ENCODE measurements at places on chromosomes 7 and 10.

GRCh38 chr7:114852293-114852692 is 69.6 kb upstream of the MDFIC start:
- DNase-seq = no peak

- no peak for DNase-seq
Observed at GRCh38 chr10:62333988-62334682, 40.0 kb upstream of the ZNF365 start.

DNA sequence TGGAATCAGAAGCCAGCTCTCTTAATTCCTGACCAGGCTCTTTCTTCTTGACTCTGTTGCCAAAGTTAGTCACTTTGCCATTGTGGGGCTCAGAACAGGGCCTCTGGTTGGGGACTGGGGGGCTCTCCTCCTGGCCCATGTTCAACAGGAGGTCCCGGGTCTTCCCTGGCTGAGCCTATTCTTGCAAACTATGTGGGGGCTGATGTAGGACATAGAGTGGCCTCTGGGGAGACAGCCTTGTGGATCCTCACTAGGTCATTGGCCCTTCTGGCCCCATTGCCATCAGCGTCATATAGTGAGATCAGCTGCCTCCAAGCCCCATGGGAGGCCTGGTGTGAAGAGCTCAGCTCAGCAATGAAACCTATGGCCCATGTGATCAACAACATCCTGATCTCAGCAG is 77.6 kb upstream of the LEP start:
- no peak for DNase-seq

DNA sequence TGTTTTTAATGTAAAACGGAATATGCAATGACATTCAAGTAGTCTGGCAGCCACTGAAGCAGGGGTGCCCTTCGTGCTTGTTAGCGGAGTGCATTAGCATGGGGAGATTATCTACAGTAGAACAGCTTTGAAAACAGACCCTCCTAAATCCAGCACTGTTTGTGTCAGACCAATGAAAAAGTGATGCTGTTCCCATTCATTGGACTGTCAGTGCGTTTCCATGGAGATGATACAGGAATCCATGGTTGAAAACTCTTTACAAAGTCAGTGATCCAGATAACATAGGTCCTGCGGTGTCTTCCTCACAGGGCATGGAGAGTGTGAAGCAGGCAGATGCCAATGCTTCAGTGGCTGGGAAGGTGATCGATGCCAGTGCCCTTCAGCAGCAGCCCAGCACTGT is 73.6 kb downstream of the ITGB8 start:
- no peak for DNase-seq

GRCh38 chr10:12200850-12201249 is 4.9 kb downstream of the CDC123 start:
- no peak for DNase-seq

DNA sequence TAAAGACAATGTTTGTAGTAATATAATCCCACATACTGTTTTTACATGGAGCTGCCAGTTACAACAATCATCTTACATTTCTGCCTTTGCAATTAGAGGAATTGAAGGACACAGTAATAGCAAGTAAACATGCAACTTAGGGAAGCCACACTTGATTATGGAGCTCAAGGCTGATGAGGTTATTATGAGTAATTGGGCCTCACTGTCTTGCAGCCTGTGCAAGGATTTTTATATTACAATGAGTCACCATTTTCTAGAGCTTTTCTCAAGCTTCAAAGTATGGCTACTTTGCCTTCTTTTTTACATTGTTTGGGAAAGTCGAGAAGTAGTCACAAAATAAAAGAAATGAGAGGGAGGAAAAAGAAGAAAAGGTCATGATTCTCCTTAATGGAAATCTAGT is 226.4 kb downstream of the KIAA1217 start:
- DNase-seq = no peak

DNA sequence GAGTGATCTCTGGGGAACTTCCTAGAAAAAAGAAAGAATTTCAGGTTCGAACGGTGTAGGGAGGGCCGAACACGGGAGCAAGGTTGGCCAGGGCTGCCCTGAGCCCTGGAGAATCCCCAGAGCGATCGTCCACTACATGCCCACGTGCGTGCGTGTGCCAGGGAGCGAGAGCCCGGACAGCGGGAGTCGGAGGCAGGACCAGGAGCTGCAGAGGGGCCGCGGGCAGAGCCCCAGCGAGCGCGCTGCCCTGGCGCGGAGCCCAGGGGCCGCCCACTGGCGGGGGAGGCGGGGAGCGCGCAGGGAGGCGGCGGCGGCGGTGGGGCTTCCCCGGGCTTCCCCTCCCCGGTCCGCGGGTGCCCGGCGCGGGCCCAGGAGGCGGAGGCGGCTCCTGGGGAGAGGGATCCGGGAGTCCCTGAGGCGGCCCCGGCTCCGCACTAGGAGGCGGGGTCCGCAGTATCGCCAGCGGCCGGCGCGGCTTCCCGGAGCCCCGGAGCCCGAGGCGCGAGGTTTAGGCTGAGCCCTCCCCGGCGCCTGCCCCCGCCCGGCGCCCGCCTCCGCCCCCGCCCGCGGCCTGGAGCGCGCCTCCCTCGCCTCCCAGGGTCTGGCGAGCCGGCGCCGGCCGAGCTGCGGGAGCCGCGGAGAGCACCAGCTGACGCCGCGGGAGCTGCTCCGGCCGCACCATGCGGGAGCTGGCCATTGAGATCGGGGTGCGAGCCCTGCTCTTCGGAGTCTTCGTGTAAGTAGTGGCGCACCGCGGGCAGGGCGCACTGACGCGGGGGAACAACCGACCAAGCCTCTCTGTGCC is at the start of gene PLPP4:
PLPP4 (plus strand) TSS at position 602 of the 805 bp plus-strand sequence; CDS start at position 681, 79 bp downstream.
- DNase-seq = no peak

- DNase-seq = no peak
Observed at GRCh38 chr7:105791926-105792325, 84.5 kb downstream of the ATXN7L1 start.

- no peak for DNase-seq
Observed at GRCh38 chr10:35561715-35562114, 43.4 kb upstream of the GJD4 start.

- DNase-seq = no peak
Observed at GRCh38 chr7:95840953-95841950, 68.9 kb downstream of the DYNC1I1 start.

GRCh38 chr10:57362811-57363210 is 904.9 kb downstream of the IPMK start:
- DNase-seq = no peak

- no peak for DNase-seq
Observed at GRCh38 chr7:1586126-1586826, 16.4 kb upstream of the PSMG3 start.

- DNase-seq = no peak
Observed at GRCh38 chr10:19920075-19920726, 104.0 kb downstream of the PLXDC2 start.

GRCh38 chr7:82699773-82700186 is 256.2 kb upstream of the CACNA2D1 start:
- peak; percentile 41 for DNase-seq

DNA sequence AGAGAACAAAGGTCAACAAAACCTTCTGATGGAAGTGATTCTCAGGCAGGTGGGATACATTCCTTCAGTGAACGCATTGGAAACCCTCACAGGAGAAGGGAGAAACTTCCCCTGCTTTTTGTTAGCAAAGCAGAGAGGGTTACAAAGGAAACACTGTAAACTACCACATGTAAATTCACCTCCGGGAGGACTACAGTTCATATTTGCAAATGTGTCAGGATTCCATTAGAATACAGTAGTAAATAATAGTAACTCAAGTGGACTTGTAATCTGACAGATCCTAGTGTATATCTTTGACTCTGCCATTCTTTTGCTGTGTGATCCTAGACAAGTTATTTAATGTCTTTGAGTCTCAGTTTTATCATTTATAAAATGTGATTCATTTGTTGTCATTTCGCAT is 504.3 kb upstream of the NRP1 start:
- no peak for DNase-seq

DNA sequence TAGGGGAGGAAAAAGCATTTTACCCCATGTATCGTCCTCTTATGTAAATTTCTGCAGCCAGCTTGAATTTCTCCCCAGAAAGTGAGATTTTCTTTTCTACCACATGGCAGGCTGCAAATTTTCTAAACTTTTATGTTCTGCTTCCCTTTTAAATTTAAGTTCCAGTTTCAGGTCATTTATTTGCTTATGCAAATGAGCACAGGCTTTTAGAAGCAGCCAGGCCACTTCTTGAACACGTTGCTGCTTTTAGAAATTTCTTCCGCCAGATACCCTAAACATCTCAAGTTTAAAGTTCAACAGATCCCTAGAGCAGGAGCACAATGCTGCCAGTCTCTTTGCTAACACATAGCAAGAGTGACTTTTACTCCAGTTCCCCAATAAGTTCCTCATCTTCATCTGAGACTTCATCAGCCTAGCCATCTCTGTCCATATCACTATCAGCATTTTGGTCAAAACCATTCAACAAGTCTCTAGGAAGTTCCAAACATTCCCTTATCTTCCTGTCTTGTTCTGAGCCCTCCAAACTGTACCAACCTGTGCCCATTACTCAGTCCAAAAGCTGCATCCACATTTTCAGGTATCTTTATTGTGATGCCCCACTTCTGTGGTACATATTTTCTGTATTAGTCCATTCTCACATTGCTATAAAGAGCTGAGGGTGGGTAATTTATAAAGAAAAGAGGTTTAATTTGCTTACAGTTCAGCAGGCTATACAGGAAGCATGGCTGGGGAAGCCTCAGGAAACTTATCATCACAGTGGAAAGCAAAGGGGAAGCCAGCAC is 16.3 kb downstream of the EZH2 start:
- no peak for DNase-seq

DNA sequence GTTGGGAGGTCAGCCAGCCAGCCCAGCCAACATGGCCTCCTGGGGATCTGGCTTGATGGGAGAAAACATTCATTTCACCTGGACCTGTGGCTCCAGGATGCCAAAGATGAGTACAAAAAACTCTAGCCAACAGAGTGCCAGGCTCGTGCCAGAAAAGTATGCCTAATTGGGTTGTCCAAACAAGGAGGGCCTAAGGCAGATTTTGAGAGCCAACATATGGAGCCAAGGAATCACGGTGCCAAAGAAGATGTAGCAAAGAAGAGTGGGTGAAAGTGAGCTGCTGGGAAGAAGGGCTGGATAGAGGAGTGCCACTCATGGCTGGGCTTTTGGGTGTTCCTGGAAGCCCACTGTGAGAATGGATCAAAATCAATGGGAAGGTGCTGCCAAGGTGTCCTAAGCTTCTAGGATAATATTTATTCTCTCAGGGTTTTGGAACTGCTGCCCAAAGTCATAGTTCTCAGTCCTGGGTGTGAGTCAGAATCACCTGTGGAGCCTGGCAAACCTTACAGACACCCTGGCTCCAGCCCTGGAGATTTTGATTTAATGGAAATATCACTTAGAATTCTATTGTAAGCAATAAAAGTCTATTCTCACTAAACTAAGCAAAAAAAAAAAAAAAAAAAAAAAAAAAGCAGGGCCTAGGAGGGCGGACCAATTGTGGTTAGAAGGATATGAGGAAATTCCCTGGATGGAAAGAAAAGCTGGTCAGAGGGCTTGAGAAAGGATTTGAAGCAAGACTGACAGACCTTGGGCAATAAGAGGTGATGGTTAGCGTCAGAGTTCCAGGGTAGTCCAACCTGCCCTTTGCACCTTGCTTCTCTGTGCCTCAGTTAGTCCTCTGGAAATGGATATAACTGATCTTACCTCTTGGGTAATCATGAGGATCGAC is 182.2 kb upstream of the PRR15 start:
- DNase-seq = no peak

- no peak for DNase-seq
Observed at GRCh38 chr10:43943119-43943817, 294.6 kb upstream of the ZNF32 start.
